ENCODE measurements at places on chromosomes 11 and 22.

GRCh38 chr22:21985214-21985613 lies 2.6 kb upstream of the TOP3B start:
- DNase-seq, result no peak

GRCh38 chr11:22828373-22828772 lies 1.2 kb downstream of the SVIP start:
- no peak for DNase-seq

GRCh38 chr11:18958221-18958910 lies 19.2 kb upstream of the MRGPRX1 start:
- no peak for DNase-seq

DNA sequence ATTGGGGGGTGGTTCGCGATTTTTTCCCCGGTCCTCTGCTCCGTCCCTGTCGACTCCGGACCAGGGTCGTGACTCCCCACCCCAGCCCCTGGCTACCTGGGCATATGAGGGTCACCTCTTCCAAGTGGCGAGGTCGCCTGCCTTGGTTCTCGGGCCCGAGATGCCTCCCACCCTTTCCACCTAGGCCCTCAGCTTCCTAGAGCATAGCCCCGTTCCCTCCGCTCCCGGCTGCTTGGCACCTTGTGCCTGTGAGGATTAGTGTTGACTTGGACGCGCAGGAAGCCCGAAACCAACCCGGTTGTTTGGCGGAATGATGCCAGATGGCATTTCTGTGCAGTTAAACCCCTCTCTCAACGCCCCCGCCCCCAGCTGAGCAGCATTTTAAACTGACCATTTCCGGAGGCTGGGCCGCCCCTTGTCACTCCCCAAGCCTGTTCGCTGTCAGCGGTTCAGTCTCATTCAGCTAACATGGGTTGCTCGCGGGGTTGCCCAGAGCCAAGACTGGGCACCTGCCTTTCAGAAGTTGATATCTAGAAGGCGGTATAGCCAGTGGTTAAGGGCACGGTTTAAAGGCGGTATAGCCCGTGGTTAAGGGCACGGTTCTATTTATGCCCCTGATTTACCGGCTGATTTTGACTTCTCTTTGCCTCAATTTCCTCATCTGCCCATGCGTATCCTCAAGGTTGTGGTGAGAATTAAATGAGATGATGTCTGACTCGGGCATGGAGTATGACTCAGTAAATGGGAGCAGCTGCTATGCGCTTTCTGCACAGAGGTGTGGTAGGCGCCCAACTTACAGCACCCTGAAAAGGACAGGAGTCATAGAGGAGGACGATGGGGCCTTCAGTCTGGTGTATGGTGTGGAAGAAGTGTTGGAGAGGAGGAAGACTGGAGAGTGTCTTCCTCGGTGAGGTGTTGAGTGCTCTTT lies 639 bp downstream of the INCENP start:
- peak; percentile 59 for DNase-seq

GRCh38 chr11:70908223-70908622 lies 344.2 kb downstream of the SHANK2 start:
- DNase-seq, result peak; percentile 30

- no peak for DNase-seq
These were observed 1499.3 kb downstream of the TBC1D22A start for GRCh38 chr22:48261706-48262105.

DNA sequence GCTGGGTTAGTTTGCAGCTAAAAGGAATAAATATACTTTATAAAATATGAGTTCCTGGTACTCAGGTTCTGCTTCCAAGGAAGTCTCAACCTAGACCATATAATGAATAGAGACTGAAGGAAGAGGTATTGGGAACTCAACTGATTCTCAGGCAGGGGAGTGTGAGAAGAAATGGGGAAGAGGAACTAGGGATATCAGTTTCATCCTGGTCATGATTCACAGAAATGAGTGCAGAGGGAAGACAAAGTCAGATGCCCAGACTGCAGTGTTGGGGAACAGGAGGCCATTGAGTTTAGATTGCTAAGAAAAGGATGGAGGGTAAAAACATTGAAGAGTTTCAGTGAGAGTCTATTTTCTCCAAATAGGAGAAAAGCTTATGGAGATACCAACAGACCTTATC lies 28.8 kb downstream of the PLAAT5 start:
- no peak for DNase-seq

- no peak for DNase-seq
These were observed 9.2 kb downstream of the SLC5A1 start for GRCh38 chr22:32052244-32052643.
